ENCODE measurements at places on chromosomes 6 and 20. TPM values are rescaled to one million over a fixed set of nuclear protein-coding genes. Genes with fewer than 3 reads are reported as not detected.

Gene HLA-DQB2
- polyA plus RNA-seq: 0.24 TPM

DNA sequence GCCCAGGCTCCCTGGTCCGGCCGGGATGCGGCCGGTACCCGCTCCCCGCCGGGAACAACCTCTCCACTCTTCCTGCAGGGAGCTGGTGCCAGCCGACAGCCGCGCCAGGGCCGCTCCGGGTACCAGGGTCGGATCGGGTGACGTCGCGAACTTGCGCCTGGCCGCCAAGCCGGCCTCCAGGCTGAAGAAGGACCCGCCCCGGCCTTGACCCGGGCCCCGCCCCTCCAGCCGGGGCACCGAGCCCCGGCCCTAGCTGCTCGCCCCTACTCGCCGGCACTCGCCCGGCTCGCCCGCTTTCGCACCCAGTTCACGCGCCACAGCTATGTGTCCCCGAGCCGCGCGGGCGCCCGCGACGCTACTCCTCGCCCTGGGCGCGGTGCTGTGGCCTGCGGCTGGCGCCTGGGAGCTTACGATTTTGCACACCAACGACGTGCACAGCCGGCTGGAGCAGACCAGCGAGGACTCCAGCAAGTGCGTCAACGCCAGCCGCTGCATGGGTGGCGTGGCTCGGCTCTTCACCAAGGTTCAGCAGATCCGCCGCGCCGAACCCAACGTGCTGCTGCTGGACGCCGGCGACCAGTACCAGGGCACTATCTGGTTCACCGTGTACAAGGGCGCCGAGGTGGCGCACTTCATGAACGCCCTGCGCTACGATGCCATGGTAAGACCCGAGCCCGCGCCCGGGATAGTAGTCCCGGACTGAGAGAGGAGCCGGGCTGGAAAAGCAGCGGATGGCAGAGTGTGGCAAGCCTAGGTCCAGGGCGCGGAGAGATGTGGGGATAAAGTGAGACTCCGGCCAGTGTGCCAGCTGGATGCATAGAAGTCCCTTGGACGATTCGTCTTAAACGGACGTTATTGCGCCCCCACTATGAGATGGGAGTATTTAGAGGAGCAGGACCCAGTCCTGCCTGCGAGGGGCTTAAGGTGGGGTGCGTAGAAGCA lies at the start of gene NT5E:
TSS of gene NT5E (plus strand) at position 266 of the 942 bp plus-strand sequence. CDS start at position 323, 57 bp downstream.
- no peak for DNase-seq

- DNase-seq: no peak
These were observed 273.6 kb upstream of the SUPT3H start for GRCh38 chr6:45651301-45651700.

GRCh38 chr6:165049362-165049761 lies 260.0 kb downstream of the C6orf118 start:
- DNase-seq: no peak

DNA sequence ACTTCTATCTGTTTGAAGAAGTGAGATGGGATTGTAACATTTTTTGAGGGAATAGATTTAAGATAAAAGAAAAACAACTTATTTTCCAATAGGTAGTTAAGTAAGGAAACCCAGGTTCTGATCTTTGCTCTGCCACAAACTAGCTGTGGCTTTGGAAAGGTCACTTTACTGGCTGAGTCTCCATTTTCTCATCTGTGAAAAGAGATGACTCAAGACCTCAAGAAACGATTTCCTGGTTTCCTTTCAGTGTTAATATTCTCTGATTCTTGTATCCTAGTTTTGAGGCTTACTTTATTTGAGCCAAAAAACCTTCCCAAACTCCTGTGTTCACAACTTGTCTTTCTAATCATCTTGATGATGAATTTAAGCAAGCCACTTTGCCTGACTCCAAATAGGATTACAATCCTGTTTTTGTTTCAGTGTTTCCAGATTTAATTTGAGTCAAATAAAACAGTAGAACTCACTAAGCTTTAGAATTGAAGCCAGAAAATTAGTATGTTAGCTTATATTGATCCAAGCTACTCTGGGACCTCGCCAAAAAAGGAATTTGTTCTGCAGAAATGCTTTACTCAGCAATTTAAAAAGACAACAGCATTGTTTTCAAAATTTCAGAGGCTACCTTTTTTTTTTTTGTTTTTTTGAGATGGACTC lies 51.1 kb downstream of the ENPP1 start:
- DNase-seq: peak; percentile 51

Gene COL9A3
- polyA plus RNA-seq: 10.1 TPM

DNA sequence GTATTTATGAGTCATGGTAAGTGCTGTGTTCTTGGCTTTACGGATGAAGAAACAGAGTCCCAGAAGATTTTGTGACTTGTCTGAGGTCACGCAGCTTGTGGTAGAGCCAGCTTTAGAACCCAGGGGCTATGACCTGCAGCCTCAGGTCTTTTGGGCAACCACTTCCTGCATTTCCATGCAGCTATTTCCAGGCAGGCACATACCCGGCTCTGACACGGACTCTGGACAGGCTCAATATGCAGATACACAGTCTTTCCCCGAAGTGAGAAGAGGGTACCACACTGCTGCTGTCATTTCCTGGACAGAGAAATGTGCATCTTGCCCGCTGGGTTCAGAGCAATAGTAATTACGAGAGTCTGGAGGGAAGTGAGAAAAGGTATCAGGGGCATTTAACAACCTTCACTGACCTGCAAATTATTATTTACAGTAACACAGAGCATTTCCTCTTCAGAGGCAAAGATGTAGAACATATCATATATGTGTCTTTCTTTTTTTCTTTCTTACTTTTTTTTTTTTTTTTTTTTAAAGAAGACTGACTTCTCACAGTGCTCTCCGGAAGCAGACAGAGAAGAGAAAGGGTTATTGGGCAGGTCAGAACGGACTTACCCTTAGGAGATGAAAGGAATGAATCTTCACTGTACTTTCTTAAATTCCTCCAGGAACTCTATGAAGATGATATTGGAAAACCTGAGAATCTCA lies 185.1 kb downstream of the CLIC5 start:
- DNase-seq: no peak

DNA sequence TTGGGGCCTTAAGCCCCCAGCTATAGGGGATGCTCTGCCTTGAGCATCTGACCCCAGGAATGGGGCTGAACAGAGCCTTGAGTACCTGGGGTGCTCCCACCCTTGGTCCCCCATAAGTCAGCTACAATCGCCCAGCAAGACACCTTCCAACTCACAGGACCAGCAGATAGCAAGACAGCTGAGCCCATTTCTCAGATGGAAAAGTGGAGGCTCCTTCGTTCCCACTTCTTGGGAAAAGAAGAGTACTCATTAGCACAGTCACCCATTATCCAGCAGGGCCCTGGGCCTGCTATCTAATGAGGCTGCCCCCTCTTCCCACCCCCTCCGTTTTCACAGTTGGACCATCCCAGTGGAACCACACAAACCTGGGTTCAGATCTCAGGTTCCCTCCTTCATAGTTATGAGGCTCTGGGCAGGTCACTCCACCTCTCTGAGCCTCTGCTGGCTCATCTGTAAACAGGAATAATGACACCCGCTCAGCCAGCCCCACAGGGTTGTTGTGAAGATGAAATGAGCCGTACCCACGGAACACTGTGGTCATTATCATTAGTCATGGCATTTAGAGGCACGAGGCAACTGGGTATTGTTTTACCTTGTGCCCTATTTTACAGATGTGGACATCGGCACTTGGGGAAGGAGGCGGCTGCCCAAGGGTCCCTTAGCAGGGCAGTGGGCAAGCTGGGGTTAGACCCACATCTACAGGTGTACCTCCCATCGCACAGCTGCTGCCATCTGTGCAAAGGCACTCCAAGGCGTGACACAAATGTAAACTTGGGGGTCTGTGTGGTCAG lies 4.5 kb downstream of the LPIN3 start:
- no peak for DNase-seq

DNA sequence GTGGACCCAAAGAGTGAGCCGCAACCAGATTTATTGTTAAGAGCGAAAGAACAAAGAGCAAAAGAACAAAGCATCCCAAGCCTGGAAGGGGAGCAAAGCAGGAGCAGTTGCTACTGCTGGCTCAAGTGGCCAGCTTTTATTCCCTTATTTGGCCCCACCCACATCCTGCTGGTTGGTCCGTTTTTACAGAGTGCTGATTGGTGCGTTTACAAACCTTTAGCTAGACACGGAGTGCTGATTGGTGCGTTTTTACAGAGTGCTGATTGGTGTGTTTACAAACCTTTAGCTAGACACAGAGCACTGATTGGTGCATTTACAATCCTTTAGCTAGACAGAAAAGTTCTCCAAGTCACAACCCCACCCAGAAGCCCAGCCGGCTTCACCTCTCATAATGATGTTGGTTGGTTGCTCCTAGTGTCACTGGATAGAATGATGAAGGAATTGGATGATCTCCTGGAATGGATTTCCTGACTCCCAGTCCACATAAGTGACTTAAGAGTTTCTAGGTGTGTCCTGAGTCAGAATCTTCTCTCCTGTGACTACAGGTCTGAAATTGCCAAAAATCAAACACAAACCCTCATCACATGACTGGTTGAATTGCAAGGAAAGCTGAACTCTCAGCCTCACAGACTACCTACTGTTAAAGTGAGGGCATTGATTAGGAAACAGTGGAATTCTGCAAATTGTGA lies 52.1 kb upstream of the CAP2 start:
- DNase-seq: no peak

Gene CYB5R4
- polyA plus RNA-seq: 11.7 TPM

Gene TXLNB
- polyA plus RNA-seq: 82.7 TPM

DNA sequence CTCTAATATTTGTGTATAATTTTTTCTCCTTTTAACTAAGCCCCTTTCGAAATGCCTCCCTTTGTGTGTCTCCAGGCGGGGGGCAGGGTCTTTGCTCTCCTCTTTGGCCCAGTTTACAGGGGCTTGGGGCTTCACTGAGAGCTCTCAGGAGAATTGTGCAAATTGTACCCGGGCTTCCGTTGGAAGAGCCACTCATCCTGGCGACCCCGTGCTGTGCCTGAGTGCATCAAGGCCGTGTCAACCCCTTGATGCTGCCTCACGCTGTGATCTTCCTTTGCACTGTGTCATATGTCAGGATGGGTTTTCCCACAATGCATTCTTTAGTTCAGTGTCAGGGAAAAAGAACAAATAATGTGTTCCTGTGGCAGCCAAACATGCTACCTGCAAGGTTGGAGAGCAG lies 118.0 kb upstream of the POU3F2 start:
- DNase-seq: no peak

Gene ARMH2
- polyA plus RNA-seq: not detected

DNA sequence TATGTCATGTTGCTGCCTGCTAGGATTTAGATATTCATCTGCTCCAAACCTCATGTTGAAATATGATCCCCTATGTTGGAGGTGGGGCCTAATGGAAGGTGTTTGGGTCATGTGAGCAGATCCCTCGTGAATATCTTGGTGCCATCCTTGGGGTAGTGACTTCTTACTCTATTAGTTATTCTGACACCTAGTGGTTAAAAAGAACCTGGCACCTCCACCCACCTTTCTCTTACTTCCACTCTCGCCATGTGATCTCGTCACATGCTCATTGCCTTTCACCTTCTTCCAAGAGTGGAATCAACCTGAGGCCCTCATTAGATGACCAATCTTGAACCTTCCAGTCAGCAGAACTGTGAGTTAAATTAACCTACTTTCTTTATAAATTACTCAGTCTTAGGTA lies 549.4 kb upstream of the SYNCRIP start:
- no peak for DNase-seq

Gene SLC24A3
- 18.0 TPM for polyA plus RNA-seq

GRCh38 chr20:60868316-60868891 lies 383.7 kb upstream of the CDH4 start:
- no peak for DNase-seq

Gene DAAM2
- polyA plus RNA-seq: 38.8 TPM

- DNase-seq: no peak
These were observed 549 bp upstream of the CSE1L start for GRCh38 chr20:49045440-49046086.

DNA sequence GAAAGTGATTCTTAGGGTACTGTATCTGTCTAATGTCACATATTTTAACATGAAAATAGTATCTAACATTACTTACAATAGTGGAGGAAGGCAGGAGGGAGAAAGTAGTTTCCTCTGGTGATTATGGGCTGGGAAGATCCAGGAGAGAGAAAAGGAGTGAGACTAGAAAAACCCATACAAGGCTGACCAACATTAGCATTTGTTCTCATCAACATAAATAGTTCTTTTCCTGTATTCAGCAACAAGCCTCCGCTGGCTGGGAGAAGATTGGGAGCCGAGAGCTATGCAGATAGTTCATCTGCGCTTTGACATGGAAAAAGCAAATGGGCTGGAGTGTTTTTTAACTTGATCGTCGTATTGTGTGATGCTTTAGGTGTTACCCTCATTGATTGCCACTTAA lies 239.4 kb downstream of the PHACTR1 start:
- DNase-seq: no peak

Data from muscle of arm (tissue), 14 donors.